ENCODE measurements at places on chromosomes 4 and X.

GRCh38 chr4:121758925-121759568 lies 5.9 kb downstream of the SMIM43 start:
- DNase-seq = no peak

DNA sequence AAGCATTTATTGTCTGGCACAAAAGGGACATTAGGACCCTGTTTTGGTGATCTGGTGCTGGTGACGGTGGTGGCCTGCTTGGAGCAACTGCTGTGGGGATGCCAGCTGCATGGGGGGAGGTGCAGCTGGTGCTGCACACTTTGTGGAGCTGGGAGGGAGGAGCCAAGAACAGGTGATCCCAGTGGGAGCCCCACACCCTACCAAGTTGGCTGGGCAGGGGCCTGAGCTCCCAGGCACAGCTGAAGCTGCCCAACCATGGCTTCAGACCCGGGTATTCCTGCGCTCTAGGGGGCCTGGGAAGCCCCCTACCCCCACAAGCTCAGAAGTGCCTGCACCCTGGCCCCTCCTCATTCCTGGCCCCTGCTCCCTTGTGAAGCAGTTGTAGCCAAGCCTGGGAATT lies 1512.5 kb downstream of the TECRL start:
- DNase-seq = no peak

DNA sequence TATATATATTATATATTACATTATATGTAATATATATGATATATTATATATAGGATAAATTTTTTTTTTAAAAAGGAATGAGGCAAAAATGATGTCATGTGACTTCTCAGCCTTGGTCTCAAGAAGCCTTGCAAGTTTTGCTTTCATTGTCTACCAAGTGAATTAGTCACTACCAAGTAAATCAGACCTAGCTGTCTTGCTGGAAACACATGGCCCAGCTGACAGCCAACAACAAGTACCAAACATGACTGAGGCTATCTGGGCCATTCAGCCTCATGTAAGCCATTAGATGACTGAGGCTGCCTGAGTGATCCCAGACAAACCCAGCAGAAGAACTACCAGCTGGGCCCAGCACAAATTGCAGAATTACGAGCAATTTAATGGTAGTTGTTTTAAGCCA lies 44.9 kb downstream of the HAND2 start:
- DNase-seq = no peak

DNA sequence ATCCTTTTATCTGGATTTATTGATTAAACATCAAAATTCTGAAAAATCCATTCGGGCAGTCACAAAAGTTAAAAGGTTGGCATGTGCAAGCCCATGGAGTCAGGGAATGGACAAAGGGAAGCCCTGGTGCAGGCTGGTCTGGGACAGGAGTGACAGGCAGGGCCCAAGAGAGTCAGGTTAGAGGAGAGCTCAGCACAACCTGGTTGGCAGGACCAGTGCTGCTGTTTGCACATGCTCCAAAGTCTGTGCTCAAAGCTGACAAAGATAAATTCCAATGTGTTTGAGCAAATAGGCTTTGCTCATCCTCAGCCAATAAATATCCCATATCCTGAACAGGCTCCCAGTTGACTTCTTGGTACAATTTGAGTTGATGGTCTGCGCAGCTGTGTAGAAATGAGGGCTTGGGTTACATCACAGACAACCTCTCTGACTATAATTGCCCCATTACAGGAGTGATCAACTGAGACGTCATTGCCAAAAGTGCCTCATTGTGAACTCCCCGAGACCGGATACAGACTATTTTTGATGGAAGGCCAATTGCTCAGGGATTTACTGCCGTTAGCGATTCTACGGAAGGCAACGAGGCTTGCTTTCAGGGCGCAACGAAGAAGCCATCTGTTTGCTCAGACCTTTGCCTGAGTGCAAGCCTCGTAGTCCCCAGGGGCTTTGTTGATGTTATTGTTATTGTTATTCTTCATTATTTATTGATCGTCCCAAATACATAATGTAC lies 1008.1 kb upstream of the TENM3 start:
- no peak for DNase-seq

DNA sequence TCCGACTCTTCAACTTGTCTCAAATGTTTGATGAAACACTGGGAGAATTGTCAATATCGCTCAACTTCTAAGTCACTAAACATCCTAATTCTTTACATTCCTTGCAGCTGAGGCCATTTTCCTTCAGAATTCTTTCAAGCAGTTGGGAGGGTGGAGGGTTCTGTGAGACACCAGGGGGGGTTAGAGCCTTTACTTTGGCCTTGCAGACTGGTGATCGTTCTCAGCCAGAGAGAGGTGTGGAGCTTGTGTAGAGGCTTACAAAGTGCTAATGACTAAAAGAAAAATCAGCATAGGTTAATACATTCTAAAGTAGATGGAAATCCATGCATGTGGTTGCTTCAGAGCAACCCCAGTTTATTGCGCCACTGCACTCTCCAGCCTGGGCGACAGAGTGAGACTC lies 21.3 kb upstream of the SOX3 start:
- peak; percentile 36 for DNase-seq

DNA sequence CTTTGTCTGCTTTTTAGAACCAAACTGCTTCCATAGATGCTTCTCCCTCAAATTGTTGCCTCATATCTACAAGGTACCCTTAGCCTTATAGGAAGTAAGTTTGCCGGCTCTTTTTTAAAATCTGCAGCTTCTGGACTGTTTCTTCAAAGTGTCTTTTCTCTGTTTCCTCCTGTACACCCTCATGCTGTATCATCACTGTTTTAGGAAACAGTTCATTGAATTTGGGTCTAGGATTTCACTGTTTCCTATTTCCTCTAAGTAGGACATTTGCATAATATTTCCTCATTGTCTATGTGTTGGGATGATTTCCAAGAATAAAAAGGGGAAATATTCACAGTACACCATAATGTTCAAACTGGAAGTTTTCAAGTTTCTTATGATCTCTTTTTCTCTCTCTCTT lies 43.0 kb downstream of the BANK1 start:
- DNase-seq = no peak

GRCh38 chr4:52825460-52826090 lies 36.5 kb upstream of the RASL11B start:
- no peak for DNase-seq

DNA sequence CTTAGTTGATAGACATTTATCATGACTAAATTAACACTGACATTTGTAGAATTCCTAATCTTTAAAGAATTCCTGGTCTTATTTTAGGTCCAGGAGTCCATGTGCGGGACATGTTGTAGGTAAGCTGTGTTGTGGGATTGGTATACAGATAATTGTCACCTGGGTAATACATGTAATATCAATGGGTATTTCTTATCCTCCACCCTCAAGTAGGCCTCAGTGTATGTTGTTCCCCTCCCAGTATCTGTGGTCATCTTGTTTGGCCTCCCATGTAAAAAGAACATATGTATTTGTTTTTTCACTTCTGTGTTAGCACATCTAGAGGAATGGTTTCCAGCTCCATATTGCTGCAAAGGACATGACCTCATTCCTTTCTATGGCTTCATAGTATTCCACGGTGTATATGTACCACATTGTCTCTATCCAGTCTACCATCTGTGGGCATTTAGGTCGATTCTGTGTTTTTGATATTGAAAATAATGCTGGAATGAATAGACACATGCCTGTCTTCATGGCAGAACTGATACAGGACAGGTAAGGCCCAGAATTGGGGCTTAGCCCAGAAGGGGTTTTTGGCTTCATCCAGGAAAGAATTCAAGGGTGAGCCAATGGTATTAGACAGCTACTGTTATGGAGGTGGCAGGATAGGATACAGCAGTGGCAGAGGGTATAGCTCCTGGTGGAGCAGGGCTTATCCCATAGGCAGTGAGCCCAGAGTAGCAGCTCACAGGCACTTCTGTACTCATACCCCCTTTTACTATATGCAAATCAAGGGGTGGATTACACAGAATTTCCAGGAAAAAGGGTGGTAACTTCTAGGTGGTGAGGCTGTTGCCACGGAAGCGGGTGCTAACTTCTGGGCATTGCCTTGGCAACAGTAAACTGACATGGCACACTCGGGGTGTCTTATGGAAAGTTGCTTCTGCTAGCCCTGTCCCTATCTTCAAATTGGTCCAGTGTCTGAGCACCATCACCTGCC lies 66.1 kb upstream of the WDR1 start:
- no peak for DNase-seq

GRCh38 chrX:72268597-72269365 lies 8.3 kb downstream of the RPS4X start:
- no peak for DNase-seq

GRCh38 chrX:5976332-5976731 lies 252.3 kb downstream of the NLGN4X start:
- DNase-seq = no peak

GRCh38 chr4:124203613-124204238 lies 508.8 kb downstream of the ANKRD50 start:
- DNase-seq = peak; percentile 71

GRCh38 chrX:53930515-53931380 lies 113.5 kb downstream of the PHF8 start:
- peak; percentile 18 for DNase-seq

DNA sequence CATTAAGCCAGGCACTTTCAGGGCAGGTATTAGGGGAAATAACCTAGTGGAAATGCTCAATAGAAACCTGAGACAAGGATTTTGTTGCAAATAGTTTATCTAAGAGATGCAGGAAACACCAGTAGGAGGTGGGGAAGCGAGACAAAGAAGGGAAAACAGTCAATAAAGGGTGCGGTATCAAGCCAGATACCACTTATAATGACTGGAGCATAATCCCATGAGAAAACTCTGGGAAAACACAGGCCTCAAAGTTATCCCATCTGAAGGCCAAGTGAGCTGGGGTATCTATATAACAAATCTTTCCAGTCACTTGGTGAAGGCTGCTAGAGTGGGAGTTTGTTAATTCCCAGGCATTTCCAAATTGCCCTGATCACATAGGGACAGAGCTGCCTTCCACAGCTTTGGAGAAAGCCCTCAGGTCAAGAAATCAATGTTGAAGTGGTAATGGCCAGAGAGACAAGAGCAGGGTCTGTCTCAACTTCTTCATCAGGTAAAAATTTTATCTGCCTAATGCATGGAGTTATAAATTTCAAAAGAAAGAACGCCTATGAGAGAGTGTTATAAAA lies 9.8 kb upstream of the HMGB2 start:
- no peak for DNase-seq

DNA sequence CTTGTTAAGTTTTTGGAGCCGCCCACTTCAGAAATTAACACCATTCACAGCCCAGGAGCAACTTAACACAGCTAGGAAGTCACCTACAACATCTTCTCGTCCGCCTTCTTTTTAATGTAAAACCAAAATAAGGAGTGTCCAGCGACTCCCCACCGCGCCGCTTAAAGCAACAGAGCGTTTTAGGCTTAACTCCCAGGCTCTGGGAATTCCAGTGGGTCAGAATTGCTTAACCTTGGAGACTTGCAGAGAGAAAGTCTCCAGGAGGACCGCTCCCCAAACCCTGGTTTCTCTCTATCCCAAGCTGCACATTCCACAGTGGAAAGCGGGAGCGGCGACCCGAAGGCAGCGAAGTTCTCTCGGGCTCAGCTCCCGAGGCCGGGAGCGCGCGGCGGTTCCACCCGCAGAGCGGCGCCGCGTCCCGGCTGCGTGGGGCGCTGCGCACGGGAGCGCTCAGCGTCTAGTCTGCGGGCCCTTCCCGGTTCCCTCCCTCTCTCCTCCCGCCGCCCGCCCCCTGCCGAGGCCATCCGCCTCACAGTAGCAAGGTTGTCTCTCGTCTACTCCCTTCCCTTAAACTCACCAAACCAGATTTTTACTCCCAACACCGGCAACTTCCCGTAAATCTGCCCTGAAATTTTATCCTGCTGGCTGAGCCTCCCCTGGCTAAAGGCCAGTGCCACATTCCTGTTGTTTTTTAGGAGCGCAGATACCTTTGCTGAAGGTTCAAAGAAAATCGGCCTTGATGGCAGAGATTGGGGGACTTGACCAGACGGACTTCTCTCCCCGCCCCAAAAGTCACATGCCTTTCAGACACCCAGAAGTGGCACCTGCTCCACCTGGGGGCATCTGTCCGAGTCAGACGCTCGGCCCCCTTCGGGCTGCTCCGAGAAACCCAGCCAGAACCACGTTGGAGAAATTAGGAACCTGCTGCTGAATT lies at the start of gene RBM47:
Gene RBM47, minus strand, starts transcription at position 464 of the 934 bp plus-strand sequence. CDS start 190,971 bp downstream, outside the sequence.
- peak; percentile 6 for DNase-seq

- DNase-seq = no peak
Measured at GRCh38 chr4:63169836-63170235, 1239.4 kb downstream of the TECRL start.

- peak; percentile 55 for DNase-seq
Measured at GRCh38 chrX:140712413-140713173, 3.0 kb downstream of the LINC00632 start.

DNA sequence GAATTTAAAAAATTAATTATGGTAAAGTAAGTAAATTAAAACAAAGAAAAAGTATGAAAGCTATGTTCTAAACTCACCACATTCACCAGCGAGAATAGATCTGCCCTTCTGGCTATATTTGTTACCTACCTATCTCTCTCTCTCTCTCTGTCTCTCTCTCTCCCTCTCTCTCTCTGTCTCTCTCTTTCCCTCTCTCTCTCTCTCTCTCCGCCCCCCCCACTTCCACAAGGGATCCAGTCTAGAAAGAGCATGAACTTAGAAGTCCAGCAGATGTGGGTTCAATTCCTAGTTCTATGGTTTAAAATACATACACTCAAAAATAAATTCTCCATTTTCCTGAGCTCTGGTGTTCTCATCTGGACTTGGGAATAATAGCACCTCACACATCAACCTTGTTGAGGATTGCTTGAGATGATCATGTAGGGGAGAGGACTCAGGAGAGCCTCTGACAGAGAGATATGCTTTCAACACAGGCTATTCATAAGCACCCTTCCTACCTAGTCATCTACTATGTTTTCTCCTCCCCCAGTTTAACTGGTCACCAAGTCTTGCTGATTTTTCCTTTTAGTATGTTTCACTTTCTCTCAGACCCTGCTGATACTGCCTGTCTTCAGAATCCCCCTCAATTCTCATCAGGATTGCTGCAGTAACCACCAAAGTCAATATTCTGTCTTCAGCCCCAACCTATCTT lies 64.7 kb downstream of the SLC7A11 start:
- DNase-seq = no peak

GRCh38 chr4:105433421-105433820 lies 40.4 kb downstream of the PPA2 start:
- DNase-seq = no peak

DNA sequence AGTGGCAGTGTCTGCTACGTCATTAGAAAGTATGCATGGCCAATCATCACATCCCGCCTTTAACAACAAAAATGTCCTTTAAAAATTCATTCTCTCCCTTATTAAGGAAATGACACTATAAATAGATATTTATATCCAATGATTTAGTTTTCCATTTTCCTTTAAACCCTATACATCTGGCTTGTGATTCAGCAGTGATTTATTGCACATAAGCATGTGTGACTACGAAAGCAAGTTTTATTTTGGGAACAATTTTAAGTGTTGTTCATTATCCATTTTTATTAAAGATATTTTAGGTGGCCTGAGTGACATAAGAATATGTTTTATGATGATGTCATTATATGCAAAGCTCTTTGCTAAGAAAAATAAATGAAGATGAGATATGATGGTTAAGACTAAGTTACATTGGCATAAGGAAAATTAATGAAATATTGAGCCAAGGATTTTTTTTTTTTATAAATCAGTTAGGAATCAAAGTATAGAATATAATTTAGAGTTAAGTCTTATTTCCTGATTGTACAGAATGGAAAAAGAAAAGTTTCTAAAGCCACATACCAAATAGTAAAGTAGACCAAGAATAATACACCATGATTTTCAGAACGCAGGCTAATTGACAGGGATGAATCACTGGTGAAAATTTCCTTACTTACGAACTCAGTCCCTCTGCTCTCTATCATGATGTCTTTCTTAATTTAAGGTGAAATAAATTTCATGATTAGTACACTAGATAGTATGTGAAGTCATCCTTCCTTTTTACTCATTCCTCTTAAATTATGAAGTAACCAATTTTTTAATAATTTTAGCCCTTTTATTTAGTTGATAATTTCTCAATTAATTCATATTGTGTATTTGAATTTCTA lies 822.4 kb downstream of the FAT4 start:
- no peak for DNase-seq
